GM23338 (cell line): ENCODE measurements at places on chromosomes 1 and 21. TPM values are rescaled to one million over a fixed set of nuclear protein-coding genes. Genes with fewer than 3 reads are reported as not detected.

The BATF3 gene
- 3.6 and 6.8 TPM in 2 replicates for total RNA-seq

- DNase-seq: no peak
Measured at GRCh38 chr1:231278100-231278790, 37.2 kb downstream of the GNPAT start.

The C4BPA gene
- not detected in 2 replicates for total RNA-seq

- no peak for DNase-seq
Measured at GRCh38 chr1:217948741-217949140, 317.6 kb downstream of the SPATA17 start.

- no peak for DNase-seq
Measured at GRCh38 chr1:228155596-228156514, 6.1 kb downstream of the GJC2 start.

The SPRR2G gene
- not detected in 2 replicates for total RNA-seq

GRCh38 chr1:154694995-154695394 is 87.0 kb upstream of the ADAR start:
- no peak for DNase-seq

DNA sequence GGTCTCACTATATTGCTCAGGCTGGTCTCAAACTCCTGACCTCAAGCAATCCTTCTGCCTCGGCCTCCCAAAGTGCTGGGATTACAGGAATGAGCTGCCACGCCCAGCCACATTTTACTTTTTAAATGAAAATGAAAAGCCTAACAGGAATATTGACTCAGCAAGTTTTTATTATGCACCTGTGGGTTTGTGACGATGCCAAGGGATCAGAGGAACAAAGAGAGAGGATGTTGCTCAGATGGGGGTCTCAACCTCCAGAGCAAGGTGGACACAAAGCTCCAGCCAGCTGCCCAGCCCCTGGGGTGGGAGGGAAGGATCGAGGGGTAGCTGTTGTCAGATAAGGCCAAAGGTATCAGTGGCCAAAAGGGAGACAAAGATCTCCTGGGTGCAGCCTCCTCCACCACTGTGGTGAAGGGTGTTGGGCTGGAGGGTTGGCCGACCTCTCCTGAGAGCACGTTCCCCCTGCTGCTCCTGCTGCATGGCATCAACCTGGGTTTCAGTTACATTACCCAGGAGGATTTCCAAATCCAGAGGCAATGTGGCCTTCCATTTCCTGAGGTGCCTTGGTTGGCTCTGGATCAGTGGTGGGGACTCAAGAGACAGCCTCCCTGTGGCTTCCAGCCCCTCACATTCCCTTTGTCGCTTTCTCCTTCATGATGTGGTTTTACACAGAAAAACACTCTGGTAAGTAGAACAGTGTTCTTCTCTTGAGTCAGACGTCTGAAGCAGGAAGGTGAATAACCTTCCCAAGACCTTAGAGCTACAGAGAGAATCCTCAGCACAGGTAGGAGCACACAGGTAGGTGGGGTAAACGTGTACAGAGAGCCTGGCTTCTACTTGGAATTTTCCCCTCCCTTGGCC is 34.2 kb downstream of the ZNF496 start:
- DNase-seq: no peak

DNA sequence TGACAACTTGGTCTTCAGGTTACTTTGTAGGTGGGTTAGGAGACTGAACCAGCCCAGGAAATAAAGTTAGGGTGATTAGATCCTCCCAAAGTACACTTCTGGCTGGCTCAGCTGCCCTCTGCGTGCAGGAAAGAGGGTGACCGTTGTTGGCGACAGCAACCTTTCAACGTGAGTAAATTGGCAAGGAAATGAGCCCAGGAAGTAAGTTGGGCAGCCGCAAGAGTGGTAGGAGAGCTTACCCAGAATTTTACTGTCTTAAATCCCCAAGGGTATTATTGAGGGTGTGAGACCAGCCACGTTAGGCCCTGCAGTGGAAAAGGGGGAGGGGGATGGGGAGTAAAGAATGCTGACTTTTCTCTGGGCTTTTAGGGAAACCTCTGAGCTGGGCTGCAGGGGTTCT is 1.6 kb downstream of the TENT5C start:
- peak; percentile 74 for DNase-seq

The AIDA gene
- 103 and 132 TPM in 2 replicates for total RNA-seq

GRCh38 chr1:19208710-19209438 is 1.2 kb downstream of the UBR4 start:
- DNase-seq: no peak

- DNase-seq: no peak
Measured at GRCh38 chr1:185636848-185637247, 97.3 kb upstream of the HMCN1 start.

DNA sequence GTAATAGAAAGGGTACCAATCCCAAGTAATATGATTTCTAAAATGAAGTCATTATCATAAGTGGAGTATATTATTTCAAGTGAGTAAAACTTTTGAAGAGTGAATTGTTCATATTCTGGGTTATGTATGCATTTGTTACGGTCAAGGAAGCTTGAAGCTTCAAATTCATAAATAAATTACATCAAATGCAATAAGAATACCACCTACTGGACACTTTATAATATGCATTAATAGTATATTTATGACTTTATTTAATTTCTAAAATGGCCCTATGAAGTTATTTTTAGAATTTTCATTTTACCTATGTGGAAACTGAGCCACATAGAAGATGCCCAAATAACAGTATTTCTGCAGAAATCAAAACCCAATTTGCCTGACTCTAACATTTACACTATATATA is 260.6 kb downstream of the SMYD3 start:
- no peak for DNase-seq

GRCh38 chr1:183638649-183639387 is 3.2 kb upstream of the ARPC5 start:
- no peak for DNase-seq

The KCNJ9 gene
- 0.08 and 0.24 TPM in 2 replicates for total RNA-seq

DNA sequence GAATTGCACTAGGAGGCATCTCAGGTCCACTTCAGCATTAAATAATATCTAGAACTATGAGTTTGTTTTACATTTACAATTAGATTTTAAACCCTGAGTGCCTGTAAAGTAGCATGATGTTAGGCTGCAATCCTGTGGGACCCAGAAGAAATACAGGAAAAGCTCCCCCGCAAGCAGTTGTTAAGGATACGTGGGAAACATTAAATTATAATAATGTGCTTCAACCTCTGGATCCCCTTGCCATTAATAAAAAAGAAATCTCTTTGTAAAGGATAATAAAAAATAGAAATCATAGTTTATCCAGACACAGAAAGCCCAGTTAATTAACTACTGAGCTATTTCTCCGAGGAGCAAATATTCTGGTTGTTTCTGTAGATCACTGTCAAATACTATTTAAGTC is 106.0 kb downstream of the PCNX2 start:
- DNase-seq: no peak

The KLF17 gene
- not detected in 2 replicates for total RNA-seq

- DNase-seq: peak; percentile 38
Measured at GRCh38 chr1:145997016-145997717, 788 bp upstream of the TXNIP start.

The DDR2 gene
- 1.7 and 1.8 TPM in 2 replicates for total RNA-seq

- peak; percentile 73 for DNase-seq
Measured at GRCh38 chr21:44368711-44369446, 15.5 kb downstream of the TRPM2 start.

The SON gene
- 361 and 362 TPM in 2 replicates for total RNA-seq

DNA sequence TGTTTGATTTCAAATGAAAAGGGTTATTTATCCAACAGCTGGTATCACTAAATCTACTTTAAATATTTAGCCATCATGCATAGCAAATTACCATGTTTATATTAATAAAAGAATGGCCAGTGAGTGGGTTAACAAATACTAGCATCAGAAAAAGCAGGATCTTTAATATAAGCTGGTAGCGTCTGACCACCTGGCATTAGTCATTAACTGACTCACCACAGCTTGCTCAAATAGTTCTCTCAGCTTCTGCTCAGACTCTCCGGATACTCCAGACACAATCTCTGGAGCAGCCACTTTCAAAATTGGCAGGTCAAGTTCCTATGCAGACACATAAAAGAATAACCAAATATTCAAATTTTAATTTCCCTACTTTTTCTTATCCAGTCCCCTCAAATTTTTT is 29.6 kb downstream of the NVL start:
- DNase-seq: no peak

DNA sequence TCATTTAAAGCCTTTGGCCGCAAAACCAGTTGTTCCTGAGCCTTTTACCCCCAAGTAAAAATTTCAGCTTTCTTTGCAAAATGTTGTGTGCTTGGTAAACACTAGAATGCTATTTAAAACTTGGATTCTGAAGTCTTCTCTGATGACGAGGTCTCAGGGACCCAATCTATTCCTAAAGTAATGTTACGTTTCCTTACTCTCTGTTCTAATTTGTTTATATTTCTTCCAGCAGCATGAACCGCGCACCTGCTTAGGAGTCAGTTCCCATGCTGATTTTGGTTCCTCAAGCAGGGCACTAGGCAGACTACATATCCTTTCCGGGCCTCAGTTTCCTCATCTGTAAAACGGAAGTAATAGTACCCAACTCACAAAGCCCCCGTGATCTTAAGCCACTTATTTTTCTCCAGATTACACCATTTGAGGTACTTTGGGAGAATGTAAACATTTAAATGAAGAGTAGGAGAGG is 969 bp upstream of the ALDH4A1 start:
- no peak for DNase-seq

The CLCA4 gene
- not detected in 2 replicates for total RNA-seq

DNA sequence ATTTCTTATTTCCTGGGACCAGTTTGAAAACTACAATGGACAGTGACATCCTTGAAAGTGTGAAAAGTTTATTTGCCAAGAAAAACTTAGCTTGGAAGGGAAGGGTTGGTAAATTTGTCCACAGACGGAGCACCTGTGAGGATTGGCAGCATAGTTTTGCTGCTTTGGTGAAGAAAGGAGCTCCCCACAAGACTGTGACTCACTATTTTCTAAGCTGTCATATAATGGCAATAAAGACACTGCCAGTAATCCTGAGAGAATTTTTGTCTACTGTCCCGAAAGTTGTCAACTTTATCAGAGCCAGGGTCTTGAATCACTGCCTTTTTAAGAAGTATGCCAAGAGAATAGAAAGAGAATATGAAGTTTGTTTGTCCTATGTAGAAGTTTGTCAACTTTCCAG is 230.8 kb downstream of the NEGR1 start:
- no peak for DNase-seq

The BARHL2 gene
- total RNA-seq: not detected in 2 replicates

The IVL gene
- not detected in 2 replicates for total RNA-seq

DNA sequence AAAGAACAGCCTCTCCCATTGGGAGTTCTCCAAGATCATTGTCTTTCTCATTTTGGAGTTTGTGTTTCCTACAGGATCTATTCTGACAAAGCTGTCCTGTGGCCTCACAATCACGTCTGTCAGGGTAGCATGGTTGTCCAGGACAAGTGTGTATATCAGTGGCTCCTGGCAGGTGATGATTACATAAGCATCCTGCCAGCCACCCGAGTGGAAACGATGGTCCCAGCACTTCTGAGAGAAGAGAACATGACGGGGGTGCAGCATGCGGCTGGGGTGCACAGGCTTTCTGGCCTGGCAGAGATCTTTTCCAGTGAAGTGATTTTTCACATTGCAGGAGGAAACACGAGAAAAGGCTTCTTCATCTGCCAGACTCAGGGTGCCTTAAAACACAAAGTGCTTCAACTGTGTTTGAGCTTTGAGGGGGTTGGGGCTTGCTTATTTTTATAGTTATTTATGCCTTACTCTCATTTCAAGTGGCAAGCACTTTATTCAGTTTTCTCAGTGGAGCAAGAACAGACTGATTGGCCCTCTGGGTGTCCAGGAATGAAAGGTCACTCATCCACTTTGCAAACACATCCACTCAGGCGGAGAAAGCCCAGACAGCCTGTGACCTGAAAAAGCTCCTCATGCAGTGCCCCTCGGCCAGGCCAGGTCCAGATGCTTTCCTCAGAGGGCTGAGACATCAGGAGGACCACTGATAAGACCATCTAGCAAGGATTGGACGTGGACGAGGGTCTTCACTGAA is 186.0 kb downstream of the DUSP10 start:
- DNase-seq: no peak

The MECR gene
- 14.3 and 25.7 TPM in 2 replicates for total RNA-seq

- no peak for DNase-seq
Measured at GRCh38 chr1:1900883-1901640, 10.2 kb upstream of the GNB1 start.

GRCh38 chr1:219132939-219133338 is 40.7 kb upstream of the LYPLAL1 start:
- DNase-seq: no peak

- no peak for DNase-seq
Measured at GRCh38 chr1:236925386-236925785, 78.9 kb downstream of the MT1HL1 start.

GRCh38 chr1:19388980-19389379 is 76.9 kb downstream of the SLC66A1 start:
- DNase-seq: no peak

The KIF2C gene
- total RNA-seq: 58.2 and 62.9 TPM in 2 replicates

The PAX7 gene
- total RNA-seq: 0.03 TPM in 1 of 2 replicates, not detected in the other

The TNFRSF4 gene
- not detected in 2 replicates for total RNA-seq

GRCh38 chr1:207389728-207390464 is 64.2 kb upstream of the CR2 start:
- no peak for DNase-seq

DNA sequence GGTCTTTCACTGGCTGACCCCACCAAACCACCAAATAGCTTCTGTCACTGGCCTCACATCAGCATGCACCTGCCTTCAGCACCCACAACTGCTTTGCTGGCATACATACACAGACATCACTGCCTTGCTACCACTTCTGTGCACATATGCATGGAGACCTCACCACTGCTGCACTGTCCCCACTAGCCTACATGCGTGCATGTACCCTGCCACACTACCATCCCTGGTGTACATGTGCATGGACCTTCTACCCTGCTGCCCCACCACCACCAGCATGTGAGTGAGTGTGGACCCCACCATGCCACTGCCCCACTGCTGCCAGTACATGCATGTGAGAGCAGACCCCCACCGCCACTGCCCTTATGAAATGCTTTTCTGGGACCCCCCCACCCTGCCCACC is 6.1 kb downstream of the CD1C start:
- DNase-seq: no peak
